Skeletal muscle cell (primary cell): ENCODE measurements at places on chromosomes 7 and 10.
A peak's percentile ranks its signal among the peaks of the same experiment; 100 is the strongest.

DNA sequence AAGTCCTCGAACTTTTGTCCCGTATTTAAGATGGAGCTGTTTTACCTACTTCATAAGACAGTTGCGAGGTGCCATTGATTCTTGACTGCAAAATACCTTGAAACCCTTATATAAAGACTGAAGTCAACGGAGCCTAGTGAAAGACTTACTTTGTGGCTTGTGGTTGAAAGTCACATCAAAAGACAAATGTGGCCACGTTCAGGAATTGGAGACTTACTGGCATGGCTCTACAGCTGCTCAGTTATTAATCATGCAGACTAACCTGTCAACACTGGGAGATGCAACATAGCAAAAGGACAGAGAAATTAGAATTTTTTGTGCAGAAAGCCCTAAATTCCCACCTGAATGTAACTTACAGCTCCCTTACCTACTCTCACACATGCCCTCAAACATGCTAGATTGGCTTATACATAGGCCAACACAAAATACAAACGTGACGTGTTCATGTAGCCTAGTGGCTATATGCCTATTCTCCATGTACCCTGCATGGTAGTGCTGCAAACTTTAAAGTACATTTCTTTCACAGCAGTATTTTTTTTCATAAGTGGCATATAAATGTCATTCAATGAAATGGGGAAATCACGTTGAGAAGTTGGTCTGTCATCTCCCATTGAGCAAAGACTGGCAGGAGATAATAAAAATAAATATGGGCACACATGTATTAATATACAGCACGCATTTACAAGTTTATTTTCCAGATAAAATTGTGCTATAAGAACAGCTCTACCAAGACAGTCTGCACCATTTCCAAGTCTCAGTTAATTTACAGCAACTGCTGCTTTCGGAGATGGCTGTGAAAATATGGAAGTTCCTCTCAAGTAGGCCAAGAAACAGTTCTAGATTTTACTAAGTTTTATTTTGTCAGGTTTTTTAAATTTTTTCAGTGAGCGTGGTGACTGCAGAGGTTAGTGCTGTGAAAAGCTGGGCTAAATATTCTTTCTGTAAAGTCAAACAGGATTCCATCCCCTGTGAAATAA lies 170.4 kb upstream of the C7orf33 start:
- DNase-seq = no peak

- DNase-seq = no peak
These were observed 52.1 kb downstream of the FAM53B start for GRCh38 chr10:124692100-124692446.

- DNase-seq = no peak
These were observed 122.9 kb upstream of the NRBF2 start for GRCh38 chr10:63010203-63010602.

GRCh38 chr7:90119178-90119971 lies 34.9 kb upstream of the STEAP1 start:
- no peak for DNase-seq

GRCh38 chr7:152145853-152146466 lies 120.5 kb downstream of the GALNT11 start:
- DNase-seq = peak; percentile 14

- no peak for DNase-seq
These were observed 1134.4 kb downstream of the XPNPEP1 start for GRCh38 chr10:108788891-108789290.

DNA sequence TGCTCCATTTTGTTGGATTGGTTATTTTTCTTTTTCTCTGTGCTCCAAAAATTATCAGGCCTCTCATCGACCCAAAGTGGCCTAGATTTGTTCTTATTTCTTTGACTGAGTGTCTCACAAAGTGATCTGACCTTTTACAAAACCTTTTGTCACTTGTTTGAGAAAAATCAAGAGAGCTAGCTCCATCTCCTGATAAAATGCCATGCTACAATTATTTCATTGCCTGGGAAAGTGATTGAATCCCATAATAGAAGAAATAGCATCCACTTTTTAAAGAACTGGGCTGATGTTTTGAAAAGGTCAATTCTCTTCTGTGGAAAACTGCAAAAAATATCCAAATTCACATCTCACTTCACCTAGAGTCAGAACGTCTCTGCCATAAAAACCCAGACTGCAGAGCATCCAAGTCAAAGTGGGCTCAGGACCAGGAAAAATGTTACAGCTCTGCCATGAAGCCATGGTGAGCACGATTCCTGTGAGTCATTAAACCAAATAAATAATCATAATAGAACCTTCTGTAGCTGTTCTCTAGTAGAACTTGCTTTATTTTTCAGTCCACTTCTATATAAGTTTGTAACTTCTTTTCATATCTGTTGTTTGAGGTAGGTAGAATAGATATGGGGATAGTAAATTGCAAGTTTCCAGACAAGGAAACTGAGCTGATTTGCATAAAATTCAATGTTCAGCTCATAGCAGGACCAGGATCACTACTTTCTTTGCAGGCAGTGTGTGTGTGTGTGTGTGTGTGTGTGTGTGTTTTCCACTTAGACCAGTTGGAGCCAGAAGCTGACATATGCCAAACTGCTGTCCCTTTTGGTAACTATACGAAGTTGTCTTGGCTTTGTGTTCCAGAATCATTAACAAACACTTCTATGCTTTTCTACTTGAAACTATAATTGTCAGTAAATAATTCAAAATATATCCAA lies 632.5 kb upstream of the ANKRD30A start:
- no peak for DNase-seq

GRCh38 chr7:158672975-158673374 lies 31.6 kb downstream of the NCAPG2 start:
- no peak for DNase-seq

DNA sequence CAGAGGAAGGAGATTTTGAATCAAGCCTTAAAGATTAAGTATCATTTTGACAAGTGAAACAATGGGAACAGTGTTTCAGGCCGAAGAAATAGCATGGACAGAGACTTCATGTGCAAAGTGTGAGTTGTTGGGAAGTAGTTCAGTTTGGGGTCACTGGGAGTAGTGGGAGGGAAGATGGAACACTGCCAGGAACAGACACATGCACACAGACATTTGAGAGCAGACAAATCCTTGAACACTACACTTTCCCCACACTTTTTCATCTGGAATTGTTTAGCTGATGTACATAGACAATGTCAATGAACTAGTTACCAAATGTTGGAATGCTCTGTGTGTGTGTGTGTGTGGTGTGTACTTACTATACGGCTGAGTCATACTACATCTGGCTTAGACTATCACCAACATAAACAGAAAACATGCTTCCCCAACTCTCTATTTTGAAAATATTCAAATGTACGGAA lies 52.4 kb upstream of the LRRC17 start:
- peak; percentile 95 for DNase-seq
